A549 treated with DMSO at 1 μM for 4 hours (cell line): ENCODE measurements at places on chromosomes 2 and 18. TPM values are rescaled to one million over a fixed set of nuclear protein-coding genes. Genes with fewer than 3 reads are reported as not detected.

KCNE4 gene
- 0.87 to 1.6 TPM (median 1.2 TPM) in 5 replicates for total RNA-seq

MEP1B gene
- total RNA-seq = 0.03 to 0.15 TPM (median 0.07 TPM) in 5 replicates

STAT4 gene
- 2.7 to 3.8 TPM (median 3.5 TPM) in 5 replicates for total RNA-seq

OTOF gene
- total RNA-seq = 0.03 to 0.11 TPM (median 0.09 TPM) in 5 replicates

RUFY4 gene
- not detected in 5 replicates for total RNA-seq

ANO7 gene
- 1.9 to 2.6 TPM (median 2.1 TPM) in 5 replicates for total RNA-seq

TOGARAM2 gene
- 0.12 to 0.33 TPM (median 0.15 TPM) in 5 replicates for total RNA-seq

TMEM247 gene
- total RNA-seq = not detected in 5 replicates

WDFY1 gene
- 32.6 to 45.4 TPM (median 40.4 TPM) in 5 replicates for total RNA-seq

MYCN gene
- total RNA-seq = not detected in 5 replicates

KCNG3 gene
- total RNA-seq = 0.74 to 1.3 TPM (median 0.89 TPM) in 5 replicates

SALL3 gene
- not detected in 5 replicates for total RNA-seq

CFAP65 gene
- total RNA-seq = 0.09 to 0.19 TPM (median 0.15 TPM) in 5 replicates
